Stimulated activated CD4-positive, alpha-beta T cell treated with anti-CD3 and anti-CD28 coated beads, Interleukin-4, amount 100 ng/mL, for 4 hours (primary cell): ENCODE measurements at places on chromosomes 6 and 20.

GRCh38 chr20:36984257-36984638, 32.7 kb upstream of the SAMHD1 start:
- no peak for DNase-seq

GRCh38 chr20:43529051-43529450, 21.6 kb downstream of the L3MBTL1 start:
- no peak for DNase-seq

GRCh38 chr20:48523191-48523995, 304.4 kb downstream of the PREX1 start:
- DNase-seq: no peak

GRCh38 chr20:55755411-55755810, 249.9 kb downstream of the CBLN4 start:
- no peak for DNase-seq
